ENCODE measurements at places on chromosomes 4 and X. TPM values are rescaled to one million over a fixed set of nuclear protein-coding genes. Genes with fewer than 3 reads are reported as not detected.

DNA sequence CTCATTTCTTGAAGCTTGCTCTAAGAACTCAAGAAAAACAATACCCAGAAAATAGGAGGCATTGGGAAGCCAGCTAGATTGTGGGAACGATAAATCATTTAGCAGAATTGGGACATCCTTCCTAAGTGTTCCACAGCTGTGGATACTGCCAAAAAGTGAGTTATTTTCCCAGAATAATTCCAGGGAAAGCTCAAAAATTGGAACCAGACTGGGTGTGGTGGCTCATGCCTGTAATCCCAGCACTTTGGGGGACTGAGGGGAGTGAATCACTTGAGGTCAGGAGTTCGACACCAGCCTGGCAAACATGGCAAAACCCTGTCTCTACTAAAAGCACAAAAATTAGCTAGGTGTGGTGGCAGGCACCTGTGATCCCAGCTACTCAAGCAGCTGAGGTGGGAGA, 68.2 kb upstream of the GK2 start:
- DNase-seq, result no peak

- DNase-seq, result no peak
Observed at GRCh38 chrX:37470711-37471110, 100.8 kb upstream of the LANCL3 start.

DNA sequence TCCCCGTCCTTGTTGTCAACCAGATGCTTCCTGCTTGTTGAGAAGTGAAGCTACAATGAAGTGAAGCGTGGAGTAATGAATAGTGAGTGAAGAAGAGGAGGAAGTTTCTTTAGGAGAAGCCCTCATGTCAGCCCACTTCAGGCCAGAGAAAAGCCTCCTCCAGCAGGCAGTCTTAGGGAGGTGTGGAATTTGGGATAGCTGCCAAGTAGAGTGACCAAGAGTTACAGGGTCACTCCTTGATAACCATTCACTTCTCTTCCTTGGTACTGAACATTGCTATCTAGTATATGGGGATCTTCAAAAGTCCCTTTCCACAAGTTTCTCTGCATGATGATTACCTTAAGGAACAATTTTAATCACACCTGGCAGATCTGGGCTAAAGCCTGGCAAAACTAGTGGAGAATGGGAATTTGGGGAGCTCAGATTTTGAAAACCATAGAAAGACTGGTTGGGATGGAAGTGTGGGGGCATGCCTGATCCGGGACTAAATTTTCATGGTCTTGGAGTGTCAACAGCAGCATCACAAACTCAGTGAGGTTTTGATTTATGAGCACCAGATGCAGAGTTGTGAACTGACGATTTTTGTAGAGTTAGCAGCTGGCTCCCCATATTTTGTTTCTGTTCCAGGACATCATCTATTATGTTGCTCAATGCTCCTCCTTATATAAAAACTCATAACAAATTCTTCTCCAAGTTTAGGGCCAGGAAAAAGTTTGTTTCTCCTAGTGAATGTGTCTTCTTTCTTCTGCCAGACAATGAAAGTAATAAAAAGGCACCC, 53.1 kb downstream of the IGSF1 start:
- DNase-seq, result no peak

GRCh38 chr4:3827616-3828492, 61.7 kb downstream of the ADRA2C start:
- DNase-seq, result peak; percentile 57

GRCh38 chrX:151789179-151789800, 54.7 kb downstream of the CNGA2 start:
- DNase-seq, result no peak

Gene GLRB
- total RNA-seq, result 5.1 TPM

Gene USP26
- total RNA-seq, result not detected
